Right renal pelvis (tissue), 4 donors: ENCODE measurements at places on chromosomes 7 and 10. TPM values are rescaled to one million over a fixed set of nuclear protein-coding genes. Genes with fewer than 3 reads are reported as not detected.

PON1 gene
- 0.49 TPM for polyA plus RNA-seq

TPK1 gene
- 10.9 TPM for polyA plus RNA-seq

RNF32 gene
- 3.7 TPM for polyA plus RNA-seq

PDSS1 gene
- polyA plus RNA-seq = 11.5 TPM

GRCh38 chr7:82859106-82859850 lies 303.4 kb downstream of the PCLO start:
- no peak for DNase-seq

- DNase-seq = no peak
Measured at GRCh38 chr7:151864081-151864480, 12.8 kb downstream of the PRKAG2 start.

GRCh38 chr10:35035606-35036005 lies 54.5 kb downstream of the CUL2 start:
- DNase-seq = no peak

DNA sequence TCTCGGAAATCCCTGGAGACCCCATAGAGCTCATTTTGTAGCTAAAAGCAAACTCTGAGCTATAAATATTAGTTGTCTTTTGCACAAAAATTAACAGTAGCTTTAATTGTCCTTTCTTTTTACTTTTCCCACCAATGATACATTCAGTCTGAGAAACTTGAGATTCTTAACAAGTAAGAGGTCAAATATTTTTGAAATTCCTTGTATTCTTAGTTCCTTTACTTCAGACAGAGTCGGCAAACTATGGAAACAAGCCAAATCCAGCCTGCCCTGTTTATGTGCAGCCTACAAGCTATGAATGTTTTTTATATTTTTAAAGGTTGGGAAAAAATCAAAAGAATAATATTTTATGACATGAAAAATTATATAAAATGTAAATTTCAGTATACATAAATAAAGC lies 146.6 kb downstream of the CTNNA3 start:
- no peak for DNase-seq

GRCh38 chr7:151759591-151760042 lies 117.3 kb downstream of the PRKAG2 start:
- DNase-seq = no peak

- DNase-seq = peak; percentile 15
Measured at GRCh38 chr10:5094265-5095205, at the start of gene AKR1C3. AKR1C3 (plus strand) TSS chr10:5094414; CDS start chr10:5094445, 31 bp downstream.

- DNase-seq = no peak
Measured at GRCh38 chr10:94936721-94937120, 1.7 kb upstream of the CYP2C9 start.

DNA sequence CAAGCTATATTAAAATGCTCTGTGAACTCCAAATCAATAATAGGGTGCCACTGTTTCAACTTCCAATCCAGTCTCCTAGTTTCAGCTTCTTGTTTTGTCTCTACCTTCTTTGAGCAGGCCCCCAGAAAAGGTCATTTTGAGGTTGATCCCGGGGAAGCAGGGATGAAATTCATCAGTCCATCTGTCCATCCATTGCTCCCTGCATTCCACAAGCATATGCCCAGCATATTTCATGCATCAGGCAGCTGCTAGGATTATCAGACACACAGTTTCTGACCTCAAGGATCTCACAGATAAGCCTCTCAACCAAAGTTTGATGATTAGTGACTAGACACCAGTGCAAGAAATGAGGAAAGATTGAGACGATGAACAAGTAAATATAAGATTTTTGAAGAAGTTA lies 186.6 kb upstream of the PDE1C start:
- DNase-seq = no peak

GRCh38 chr7:105487579-105488571 lies 34.2 kb downstream of the PUS7 start:
- no peak for DNase-seq
